ENCODE measurements at places on chromosomes 3 and 15.

DNA sequence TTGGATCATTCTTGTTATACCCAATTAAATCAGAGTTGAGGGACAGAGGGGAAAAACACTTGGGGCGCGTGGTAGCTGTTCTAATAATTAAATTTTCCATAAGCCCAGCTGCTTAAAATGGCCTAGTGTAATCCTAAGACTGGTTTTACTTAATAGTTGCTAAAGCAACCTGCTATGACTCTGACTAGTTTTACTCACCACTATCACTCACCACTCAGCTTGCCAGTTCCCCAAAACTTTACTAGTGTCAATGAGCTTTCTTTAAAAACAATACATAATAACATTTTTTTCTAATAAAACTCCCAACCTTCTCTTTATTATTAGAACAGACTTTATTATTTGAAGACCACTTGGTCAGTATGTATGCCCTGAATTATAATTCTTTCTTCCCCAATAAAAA is 49.6 kb downstream of the ECT2 start:
- DNase-seq = no peak

GRCh38 chr3:38232701-38233100 is 32.9 kb upstream of the SLC22A13 start:
- no peak for DNase-seq

DNA sequence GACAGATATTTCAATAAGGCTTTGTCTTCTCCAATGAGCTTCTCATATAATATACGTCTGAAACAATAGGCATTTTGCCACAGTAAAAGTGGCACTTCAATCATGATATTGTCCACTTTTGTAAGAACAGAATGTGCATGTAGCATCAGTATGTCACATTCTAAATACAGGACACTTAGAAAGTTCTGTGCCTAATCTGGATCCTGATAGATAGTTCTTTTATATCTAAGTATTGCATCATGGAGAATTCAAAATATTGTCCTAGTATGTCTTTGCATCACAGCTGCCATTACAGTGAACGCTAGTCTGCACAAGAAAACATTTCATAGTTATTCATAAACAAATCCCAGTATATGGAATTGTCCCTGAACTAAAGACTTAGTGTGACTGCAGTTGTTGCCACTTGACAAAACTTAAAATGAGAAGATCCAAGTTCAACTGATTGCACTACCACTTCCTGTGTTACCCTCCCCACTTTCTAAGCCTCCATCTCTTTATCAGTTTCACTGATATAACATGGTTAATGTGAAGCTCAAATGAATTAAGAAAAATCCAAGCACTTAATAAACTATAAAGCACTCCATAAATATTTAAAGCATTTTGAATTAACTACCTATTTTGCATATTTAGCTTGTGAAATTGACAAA is 19.6 kb downstream of the LRRFIP2 start:
- no peak for DNase-seq

DNA sequence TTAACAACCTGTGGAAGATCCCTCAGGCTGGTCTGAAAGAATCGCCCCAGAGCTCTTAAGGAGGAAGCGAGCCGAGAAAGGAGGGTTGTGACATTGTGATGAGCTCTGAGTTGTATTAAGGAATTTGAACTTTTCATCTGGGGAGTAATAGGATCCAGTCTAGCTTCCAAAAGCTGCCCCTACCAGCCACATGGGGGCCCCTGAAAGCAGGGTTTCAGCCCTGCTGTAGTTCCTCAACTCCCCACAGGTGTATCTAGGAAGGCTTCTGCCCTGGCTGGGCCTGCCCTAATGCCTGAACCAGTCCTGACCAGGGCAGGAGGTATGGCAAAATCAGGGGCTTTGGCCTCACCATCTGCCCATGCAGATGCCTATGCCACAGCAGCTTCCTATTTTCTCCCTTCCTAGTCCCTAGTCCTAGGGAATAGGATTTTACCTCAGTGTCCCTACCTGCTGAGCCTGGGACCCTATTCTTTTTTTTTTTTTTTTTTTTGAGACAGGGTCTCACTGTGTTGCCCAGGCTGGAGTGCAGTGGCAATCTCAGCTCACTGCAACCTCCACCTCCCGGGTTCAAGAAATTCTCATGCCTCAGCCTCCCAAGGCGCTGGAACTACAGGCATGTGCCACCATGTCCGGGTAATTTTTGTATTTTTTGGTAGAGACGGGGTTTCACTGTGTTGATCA is 5.0 kb upstream of the AP3S2 start:
- DNase-seq = peak; percentile 38

DNA sequence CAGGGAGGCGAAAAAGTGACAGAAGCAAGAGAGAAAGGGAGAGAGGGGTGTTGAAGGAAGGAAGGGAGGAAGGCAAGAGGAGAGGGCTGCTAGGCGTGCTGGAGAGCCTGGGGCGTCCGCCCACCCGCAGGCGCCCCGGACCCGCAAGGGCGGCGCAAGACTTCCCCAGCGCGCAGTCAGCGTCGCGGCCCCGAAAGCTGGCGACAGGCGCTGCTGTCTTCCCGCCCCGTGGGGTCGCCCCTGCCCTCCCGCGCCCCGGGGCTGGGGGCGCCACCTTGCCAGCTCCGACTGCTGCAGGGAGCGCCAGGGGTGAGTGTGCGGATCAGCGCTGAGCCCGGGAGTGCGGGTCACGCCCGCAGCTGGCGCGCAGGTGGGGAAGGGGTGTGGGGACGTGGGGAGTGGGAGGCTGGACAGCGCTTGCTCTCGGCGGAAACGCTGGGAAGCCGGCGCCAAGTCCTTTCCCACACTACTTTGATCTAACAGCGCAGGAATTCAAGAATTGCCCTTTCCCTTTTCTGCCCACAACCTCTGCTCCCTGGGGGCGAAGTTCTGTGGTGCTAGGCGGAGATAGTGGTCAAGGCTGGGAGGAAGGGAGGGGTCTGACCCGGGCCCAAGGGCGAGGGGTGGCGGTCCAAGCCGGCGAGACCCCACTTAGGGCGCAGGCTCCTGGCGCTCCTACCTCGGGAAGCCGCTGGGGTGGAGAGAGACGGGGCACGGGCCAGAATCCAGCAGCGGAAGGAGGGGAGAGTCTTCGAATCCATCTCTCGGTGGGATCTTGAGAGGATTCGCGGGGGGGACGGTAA is 266.1 kb downstream of the CGGBP1 start:
- DNase-seq = peak; percentile 15

DNA sequence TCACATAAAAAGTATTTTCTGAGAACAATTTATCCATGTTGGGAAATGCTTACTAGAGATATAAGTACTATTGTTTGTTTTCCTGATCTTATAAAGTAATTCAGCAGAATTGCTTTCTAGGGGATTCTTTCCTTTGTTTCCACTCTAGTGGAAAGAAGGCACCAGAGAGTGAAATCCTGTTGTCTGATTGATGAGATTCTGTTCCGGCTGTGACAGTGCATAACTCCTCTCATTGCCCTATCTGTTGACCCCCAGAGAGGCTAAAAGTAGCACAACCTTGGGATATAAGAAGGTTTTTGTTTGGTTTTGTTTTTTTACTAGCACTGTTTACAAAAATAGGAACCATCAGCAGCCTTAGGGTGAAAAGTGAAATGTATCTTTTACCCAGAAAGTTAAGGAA is 114.1 kb downstream of the ALCAM start:
- DNase-seq = no peak

DNA sequence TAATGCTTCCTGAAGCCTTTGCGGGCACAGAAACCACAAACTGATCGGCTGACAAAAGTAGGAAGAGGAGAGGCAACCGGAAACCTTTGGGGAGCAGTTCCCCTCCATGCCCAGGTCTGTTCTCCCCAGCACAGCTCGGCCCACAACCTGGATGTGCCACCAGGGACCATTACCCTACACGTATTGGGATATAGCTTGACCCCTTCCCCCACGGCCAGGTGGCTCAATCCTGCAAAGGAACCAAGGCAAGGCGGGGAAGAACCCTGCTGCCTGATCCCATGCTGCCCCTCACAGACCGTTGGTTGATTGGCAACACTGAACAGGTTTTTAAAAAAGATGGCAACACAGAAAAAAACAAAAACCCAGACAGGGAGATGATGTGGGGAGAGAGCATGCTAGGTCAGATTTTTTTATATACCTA is 19.7 kb upstream of the TCAIM start:
- DNase-seq = peak; percentile 63

Data from NCI-H524 (cell line).